Stimulated activated CD4-positive, alpha-beta T cell treated with anti-CD3 and anti-CD28 coated beads, Interleukin-1b, Interleukin-23, amount 100 ng/mL, for 4 hours (primary cell): ENCODE measurements at places on chromosomes 6 and 20.

GRCh38 chr6:98323605-98324004, 510.8 kb upstream of the POU3F2 start:
- DNase-seq = no peak

DNA sequence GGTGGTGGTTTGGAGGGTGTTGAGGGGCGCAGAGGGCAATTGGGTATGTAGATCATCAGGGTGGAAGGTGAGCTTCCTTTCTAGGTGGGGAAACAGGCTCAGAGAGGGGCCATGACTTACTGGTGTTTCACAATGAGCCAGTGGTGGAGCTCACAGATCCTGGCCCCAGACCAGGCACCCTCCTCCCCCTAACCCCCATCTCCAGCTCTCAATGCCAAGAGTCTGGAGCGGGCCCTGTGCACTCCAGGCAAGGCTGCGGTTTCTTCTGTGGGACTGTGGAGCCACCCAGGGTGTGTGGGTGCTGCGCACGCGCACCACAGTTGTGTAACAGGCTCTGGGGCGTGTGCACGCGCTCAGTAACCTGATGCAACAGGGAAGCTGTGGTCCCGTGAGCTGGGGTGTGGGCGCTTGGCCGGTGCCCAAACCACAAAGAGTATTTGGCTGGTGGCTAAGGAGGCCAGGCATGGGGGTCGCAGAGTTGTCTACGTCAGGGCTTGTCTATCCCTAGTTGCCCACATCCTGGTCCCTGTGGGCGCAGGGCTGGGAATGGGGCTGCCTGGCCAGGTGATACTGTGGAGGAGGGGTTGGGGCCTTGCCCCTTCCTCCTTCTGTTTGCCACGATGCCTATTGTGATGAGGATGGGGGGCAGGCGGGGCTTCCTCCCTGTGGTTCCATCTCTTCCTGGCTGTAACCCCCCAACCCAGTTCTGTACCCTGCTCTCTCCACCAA, 37.5 kb upstream of the MRPS18A start:
- peak; percentile 52 for DNase-seq

GRCh38 chr20:16107172-16107870, 465.9 kb downstream of the KIF16B start:
- no peak for DNase-seq

DNA sequence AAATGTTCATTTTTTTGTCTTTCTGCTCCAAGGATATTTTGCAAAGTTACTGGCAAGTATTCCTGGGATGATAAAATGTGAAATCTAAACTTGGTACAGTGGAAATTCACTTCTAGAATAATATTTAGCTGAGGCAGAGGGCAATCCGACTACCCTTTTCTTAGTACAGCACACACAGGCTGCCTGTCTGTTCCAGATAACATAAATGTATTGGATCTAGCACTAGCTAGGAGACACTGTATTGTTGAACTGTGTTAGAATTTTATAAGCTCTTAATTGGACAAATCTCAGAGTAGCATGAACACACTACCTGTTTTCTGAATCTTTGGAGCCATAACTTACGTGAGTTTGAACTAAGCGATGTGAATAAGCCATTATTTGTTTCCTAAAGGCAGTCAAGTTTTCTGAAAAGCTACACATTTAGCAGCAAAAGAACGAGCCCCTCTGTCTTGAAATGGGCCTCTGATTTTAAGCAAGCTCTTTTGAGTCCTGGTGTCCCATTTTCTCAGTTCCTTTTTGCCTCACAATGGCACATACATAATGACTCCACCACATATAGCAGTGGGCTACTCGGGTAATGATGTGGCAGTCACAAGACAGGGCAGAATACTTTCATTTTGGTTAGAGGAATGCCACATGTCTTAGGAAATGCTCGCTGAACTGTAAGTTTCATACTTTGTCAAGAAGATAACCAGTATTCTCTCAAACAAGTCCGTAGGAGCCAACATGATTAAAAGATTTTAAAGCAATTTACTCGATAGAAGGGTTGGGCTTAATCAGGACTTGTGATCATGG, 116.5 kb upstream of the ESR1 start:
- no peak for DNase-seq

DNA sequence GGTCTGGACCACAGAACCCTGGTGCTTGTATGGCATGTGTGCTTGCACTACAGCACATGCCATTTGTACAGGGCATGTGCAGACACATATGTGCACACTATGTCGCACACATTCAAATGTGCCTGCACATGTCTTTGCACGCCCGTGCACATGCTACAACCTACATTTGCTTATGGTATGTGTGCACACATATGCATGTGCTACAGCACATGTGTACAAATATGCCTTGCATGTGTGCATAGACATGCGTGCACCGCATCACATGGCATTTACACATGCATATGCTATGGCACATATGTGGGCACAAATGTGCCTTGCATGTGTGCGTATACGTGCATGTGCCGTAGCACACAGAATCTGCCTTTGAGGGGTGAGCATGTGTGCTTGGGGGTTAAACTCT, 90.5 kb downstream of the DHX35 start:
- no peak for DNase-seq

DNA sequence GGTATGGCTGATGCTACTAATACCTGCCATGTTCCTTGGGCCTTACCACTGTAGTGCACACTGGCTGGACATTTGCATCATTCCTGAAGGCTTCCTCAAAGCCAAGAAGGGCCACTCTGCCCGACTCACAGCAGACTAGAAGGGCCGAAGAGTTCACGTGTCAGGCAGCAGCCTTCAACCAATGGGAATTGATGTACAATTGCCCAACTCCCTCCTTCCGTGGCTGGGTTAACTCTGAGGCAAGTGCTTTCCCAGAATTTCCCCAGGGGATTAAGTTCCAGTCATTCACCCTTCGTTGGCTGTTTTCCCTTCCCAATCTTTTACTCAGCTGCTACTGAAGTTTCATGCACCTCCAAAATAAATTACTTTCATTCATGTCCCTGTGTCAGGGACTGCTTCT, 29.8 kb downstream of the PSMB9 start:
- no peak for DNase-seq

- no peak for DNase-seq
Measured at GRCh38 chr6:149473080-149474052, 11.4 kb downstream of the ZC3H12D start.

DNA sequence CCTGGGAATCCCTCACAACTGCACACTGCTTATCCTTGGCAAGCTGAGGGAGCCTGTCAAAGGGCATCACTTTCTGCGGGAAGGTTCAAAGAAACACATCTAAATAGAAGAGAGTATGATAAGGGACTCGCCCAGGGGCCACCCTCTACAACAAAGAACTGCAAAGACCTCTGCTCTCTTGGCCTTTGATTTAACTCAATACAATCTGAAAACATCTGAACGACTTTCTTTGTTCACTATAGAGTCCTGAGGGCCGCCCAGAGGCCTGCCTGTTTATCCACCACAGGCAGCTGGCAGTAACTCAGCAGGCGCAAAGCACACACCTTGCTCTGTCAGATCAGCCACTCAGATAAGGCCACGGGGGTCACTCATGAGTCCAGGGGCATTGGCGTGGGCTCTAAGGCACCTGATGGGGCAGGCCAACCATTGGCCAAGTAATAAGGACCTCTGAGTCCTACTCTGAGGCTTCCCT, 139.3 kb downstream of the UNC5CL start:
- no peak for DNase-seq

DNA sequence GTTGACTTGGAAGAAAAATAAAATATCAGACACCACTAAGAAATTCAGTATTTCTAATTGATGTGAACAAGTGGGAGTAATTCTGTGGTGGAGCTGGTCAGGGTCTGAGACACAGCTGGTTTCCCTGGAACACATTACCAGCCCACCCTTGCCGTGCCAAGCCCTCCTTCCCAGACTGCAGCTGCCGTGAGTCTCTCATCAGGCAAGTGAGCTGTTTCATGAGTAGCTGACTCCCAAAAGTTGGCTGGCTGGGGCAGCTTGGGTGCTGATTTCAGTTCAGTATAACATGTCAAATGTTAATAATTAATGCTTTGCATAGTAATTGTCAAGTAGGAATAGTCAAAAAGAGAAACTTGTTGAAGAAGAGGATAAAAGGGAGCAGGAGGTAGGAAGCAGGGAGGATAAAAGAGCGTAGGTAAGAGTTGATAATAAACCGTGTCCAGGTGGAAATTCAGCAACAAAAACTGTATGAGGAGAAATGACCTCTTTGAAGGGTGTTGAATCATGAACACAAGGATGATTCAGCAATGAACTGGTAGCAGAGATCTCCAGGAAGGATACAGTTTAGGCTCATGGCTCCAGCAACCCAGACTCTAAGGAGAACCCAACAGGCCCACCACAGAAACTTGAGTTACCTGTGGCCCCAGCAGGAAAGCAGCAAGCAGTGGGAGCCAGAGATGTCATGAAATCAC, 110.9 kb upstream of the SSTR4 start:
- no peak for DNase-seq

GRCh38 chr6:134217105-134217797, 100.7 kb downstream of the SGK1 start:
- no peak for DNase-seq

DNA sequence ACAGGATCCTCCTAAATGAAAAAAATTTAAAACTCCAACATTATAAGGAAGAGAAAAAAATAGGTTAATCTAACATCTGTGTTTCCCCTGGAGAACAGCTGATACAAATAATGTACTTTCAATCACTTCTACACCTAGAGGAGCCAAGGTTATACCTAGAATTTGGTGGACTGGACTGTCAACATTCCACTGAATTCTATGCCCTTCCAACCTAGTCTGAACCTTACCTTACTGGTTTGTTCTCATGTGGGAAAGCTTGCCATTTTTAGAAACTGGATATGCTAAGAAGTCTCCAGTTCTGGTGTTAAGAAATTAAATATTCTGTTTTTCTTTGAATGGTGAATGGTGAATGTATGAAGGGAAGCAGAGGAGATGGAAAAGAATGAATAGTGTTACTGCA, 162.4 kb downstream of the DST start:
- DNase-seq = no peak

GRCh38 chr6:48535582-48536009, 424.6 kb upstream of the PTCHD4 start:
- DNase-seq = no peak

GRCh38 chr6:63476302-63476701, 96.0 kb upstream of the LOC128125822 start:
- no peak for DNase-seq

GRCh38 chr6:16496210-16496609, 257.8 kb downstream of the GMPR start:
- DNase-seq = no peak

DNA sequence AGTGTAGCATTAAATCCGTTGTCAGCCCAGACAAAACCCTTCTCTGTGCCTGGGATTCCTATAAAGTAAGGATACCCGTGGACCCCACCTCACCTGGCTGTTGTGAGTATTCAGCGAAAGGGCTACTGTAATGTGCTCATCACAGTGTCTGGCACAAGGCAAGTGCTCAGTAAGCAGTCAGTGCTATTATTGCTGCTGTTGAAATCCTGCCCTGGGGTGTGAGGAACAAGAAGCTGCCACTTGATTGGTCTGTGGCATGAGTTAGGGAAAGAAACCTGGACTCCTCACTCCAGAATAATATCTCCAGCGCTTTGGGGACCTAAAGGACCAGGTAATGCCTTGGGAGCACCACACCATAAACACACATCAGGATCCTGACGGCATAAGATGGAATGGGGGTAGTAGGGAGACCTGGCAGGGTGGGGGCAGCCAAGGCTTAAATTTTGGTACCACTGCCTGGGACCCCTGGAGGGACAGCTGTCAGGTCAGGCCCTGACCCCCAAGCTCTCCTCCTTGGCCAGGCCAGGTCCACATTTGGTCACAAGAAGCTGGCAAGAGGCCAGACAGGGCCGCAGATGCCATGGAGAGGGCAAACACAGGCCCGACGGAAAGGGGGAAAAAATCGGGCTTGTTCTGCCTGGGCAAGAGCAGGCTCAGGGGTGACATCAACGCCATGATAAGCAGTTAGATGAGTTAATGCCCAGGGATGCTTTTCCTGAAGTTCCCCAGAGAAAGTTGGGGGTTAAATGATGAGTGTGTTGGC, 66.5 kb downstream of the MRPL14 start:
- no peak for DNase-seq

DNA sequence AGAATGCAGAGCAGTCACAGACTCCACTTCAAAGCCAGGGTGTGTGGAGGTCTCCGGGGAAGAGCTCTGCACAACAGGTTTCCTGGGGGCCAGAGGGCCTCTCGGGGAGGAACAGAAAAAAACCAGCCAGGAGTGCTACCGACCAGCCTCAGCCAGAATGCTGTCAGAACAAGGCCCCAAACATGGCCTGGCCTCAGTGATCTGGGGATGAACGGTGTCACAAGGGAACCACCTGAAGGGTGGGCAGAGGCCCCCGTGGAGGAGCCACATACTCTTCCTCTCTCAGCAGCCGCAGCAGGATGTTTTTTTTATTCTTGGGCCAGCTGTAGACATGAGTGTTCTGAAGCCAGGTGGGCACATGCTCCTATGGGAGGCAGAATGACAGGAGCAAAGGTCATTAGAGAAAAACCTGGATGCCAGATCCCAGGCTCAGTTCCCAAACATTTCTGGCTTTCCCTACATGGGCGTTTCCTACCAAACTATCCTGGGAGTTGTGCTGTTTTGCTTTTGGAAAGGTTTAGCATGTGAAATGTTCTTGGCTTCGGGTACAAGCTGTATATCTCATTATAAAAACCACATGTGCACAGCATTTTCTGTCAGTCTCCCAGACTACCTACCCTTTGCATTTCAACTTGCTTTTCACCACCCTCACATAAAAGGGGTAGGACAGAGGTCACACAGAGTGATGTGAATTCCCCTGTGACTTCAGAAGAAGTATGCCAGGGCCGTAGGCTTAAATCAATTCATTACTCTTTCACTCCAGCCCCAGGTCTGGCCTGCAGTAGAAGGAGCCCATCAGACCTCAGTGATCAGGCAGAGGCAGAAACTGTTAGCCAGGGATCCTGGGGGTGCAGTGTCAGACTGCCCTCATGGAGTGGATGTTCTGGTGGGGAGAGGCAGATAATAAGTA, 46.2 kb downstream of the TRAF3IP2 start:
- no peak for DNase-seq

- no peak for DNase-seq
Measured at GRCh38 chr6:111605100-111605751, 452 bp downstream of the TRAF3IP2 start.

GRCh38 chr6:143949535-143949934, 58.5 kb downstream of the PLAGL1 start:
- DNase-seq = no peak

DNA sequence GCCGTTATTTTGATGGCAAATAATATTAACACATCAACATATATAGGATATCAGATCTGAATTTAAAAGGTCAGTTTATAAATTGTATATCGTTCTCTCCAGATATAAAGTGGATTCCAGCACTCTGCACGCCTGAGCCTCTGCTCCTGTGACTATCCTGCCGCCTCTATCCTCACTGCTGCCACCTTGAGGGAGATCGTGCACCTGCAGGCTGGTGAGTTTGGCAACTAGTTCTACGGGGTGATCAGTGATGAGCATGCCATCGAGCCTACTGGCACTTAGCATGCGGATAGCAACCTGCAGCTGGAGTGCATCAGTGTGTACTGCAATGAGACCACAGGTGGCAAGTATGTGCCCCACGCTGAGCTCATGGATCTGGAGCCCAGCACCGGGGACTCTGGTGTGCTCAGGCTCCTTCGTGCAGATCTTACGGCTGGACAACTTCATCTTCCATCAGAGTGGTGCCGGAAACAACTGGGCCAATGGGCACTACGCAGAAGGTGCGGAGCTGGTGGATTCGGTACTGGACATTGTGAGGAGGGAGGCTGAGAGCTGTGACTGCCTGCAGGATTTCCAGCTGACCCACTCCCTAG, 84.9 kb downstream of the FBXO5 start:
- DNase-seq = peak; percentile 46
